ENCODE measurements at places on chromosomes 3 and 15.

- no peak for DNase-seq
Measured at GRCh38 chr3:41579861-41580260, 380.6 kb downstream of the CTNNB1 start.

DNA sequence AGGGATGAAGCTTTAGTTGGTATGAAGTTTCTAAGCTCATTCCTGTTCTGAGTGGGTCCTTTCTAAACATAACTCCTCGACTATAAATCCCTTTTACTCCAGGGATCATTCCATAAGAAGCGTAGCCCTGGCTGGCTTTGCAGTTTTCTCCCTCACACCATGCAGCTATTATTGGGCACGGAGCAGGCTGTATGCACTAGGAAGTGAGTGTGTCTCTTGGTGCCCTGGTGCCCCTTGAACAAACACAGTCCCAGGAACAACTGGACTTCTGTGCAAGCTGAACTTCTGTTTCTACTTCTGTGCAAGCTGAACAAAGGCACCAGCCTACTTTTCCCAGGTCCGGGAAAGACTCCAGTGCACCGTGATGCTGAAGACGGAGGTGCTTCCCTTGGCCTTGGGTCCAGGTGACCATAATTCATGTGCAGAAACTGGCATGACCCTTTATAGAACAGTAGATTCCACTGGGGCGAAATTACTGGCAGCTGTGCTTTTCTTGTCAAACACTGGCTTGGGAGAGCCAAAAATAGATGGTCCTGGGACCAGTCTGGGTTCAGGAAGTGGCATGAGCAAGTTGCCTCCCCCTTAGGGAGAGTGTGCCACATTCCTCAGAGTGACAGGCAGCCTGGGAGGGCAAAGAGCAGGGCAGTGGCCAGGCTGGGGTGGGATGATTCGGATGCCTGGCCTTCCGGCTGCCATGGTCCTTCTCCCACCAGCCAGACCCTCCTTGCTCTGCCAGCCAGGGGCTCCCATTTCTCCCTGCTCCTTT is 127.2 kb downstream of the SLCO3A1 start:
- no peak for DNase-seq

DNA sequence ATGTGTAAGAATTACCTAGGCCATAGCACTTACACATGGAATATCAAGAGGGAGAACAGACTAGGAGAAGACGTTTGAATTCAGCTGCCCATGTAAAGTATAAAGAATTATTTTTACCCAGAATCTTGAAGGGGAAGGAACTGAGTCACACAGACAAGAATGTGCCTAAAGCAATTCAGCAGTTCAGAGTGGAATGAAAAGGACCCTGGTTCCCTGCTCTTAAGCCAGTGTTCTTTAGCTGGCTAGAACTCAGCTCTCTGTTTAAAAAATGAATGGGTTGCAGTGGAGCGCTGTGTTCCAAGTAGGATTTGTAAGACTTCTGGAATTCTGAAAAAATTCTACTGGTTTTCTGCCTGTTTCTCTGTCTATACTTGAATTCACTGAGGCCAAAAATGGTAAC is 440.2 kb downstream of the LPP start:
- no peak for DNase-seq

GRCh38 chr3:43736558-43737440 is 46.1 kb downstream of the ABHD5 start:
- DNase-seq = no peak

DNA sequence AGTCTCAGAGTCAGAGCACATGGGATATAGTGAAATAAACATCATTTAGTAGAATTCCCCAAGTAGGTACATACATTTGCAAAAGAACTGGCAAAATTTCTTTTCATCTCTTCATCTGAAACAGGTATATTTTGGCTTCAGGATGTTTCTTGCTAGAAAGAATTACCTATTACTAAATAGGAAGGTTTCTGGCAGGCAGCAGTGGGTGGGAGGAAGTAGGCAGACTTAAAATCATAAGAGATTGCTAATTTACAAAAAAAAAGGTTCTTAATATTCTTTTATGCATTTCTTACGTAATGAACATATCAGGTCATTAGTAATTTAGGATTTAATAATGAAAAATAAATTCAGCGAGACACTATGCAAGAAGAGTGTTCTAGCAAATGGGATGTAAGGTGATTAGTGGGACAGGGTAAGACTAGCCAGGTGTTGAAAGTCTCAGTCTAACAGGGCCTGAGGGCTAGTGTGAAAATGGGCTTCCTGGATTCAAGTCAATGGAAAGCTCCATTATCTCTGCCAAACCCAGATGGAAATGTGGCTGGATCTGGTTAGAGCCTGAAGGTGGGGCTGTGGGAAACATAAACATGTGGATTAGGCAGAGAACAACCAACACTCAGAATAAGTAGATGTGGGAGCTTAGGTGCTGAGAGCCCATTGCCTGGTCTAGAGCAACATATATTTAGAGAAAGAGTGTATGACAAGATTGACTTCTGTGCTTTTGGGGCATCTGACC is 127.4 kb upstream of the FEZF2 start:
- DNase-seq = no peak

GRCh38 chr3:113124256-113124830 is 87.0 kb upstream of the BOC start:
- no peak for DNase-seq

- peak; percentile 36 for DNase-seq
Measured at GRCh38 chr3:52245322-52246263, at the start of gene PPM1M. Gene PPM1M (plus strand): TSS chr3:52245759. CDS start chr3:52245825, 66 bp downstream.

DNA sequence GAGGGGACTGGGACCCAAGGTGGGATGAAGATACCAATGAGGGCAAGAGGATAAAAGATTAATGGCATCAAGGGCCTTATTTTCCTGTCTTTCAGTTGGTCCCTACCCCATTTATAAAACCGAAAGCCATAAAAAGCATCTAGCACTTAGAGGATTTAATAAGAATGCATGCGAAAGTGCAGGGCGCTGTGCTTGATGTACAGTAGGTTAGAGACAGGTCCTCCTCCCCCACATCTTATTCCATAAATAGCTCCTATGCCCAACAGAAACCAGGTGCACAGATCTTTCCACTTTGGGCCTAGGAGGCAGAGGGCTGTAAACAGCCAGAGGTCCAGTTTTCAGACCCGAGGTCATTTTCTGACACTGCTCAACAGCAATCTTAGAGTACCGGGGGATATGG is 1.2 kb downstream of the LPCAT4 start:
- no peak for DNase-seq

DNA sequence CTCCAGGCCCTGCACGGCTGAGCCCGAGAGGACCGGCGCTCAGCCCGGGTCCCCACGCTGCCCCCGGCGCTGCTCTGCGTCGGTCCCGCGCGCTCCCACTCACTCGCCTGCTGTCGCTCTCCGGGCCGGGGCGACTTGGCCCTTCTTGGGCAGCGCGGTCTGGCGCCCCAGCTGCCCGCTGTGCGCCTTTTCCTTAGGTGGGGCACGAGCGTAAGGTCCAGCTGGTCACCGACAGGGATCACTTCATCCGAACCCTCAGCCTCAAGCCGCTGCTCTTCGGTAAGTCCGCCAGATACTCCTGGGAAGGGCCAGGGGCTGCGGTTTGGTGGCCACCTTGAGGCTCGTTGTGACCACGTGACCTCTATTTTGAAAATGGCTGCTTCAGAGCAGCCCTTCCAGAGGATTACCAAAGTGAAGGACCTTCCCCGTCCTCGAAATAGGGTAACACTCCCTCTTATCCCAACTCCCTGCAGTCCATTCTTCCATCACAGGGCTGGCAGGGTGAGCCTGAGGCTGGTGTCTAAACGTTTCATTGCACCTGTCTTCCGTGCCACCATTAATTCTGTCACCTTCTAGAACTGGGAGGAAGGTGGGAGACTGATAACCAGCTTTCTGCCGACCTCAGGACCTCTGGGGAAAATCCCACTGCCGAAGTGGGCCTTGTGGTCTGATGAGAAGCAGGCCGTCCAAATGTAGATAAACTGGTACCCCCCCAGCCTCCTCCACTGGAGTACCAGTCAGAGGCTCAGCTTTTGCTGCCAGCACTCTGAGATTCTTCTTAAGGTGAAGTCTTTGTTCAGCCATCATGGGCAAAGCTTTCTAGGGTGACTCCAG is 812 bp downstream of the P4HTM start:
- DNase-seq = no peak

DNA sequence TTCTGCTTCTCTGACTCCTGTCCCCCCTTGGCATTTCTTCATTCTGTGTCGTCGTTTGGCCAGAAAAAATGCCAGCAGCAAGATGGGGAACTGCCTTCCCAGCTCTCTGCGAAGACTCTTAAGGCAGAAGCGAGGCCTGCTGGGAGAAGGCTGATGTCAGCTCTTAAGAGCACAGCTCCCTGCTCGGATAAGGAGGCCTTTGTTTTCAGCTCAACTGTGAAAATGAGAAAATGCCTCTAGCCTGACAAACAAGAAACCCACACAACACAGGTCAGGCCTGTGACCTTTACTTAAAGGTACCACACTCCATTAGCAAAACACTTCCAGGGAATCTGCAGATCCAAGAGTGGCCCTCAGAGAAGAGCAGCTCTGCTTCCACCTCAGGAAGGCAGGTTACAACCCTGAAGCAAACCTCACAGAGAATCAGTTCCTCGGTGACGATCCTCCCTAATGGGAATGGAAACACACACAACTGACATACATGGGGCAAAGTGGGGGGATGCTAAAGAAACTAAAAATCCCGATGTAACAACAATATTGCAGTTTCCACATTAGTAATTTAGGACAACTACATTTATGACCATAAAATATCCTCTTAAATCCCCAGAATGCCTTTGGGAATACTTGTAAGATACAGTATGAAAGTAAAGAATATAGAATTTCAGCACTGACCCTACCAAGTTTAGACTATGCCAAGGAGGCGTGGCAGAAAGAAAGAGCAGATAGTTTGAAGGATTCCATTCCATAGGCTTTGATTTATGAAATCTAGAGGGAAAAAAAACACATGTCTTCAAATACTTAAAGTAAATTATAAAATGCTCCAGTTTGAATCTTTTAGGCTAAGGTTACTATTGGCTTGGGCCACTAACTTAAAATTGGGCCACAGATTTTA is 52.1 kb downstream of the VGLL4 start:
- DNase-seq = no peak

DNA sequence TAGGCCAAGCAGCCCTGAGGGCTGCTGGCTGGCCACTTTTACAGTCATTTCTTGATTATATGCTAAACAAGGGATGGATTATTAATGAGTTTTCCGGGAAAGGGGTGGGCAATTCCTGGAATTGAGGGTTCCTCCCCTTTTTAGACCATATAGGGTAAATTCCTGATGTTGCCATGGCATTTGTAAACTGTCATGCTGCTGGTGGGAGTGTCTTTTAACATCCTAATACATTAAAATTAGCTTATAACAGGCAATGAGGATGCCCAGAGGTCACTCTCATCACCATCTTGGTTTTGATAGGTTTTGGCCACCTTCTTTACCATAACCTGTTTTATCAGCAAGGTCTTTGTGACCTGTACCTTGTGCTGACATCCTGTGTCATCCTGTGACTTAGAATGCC is 11.7 kb upstream of the PYDC2 start:
- DNase-seq = no peak

GRCh38 chr3:130934442-130935089 is 40.7 kb downstream of the ATP2C1 start:
- no peak for DNase-seq

DNA sequence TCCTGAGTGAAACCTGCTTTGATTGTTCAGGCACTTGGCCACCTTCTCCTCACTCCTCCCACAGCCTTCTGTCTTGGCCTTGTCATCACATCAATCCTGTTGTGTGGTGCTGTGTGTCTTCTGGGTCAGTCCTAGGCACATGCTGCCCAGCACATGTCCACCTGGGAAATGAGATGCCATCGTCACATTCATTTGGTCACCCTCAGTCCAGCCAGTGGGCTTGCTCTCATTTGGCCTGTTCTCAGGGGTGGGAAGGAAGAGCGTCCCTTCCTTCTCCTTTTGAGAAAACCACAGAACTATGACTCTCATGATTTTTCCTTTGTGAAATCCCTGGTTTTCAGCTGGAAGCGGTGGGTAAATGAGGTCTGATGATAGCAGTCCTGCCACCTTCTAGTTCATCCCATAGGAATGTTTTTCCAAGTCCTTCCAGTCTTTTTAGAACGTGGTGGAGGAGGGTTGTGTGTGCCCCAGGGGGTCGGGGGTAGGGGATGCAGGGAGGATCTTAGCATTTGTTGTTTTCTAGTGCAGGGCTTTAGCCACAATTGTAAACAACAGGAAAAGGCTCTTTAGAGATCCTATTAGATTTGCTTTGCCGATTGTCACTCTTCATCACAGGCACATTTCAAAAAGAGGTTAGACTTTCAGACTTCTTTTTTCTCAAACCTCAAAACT is 8.4 kb upstream of the PLA1A start:
- DNase-seq = no peak

DNA sequence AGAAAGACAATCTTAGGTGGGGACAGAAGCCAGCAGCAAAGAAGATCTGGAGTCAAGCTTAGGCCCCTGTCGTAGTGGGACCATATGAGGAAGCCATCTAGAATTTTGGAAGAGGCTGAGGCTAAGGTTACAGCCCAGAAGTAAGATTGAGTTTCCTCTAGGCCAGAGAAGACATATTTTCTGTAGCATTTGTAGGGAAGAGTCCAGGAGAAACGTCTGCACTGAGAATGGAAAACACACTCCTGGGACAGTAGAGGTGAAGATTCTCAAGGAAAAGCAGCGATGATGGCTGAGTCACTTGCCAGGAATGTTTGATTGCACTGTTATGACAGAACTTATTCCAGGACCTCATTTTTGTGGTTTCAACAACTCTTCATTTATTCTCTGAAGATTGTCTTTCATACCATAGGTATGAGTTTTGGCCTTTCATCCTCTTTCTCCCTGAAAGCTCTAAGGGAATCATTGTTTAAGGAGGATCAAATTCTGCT is 107.2 kb downstream of the GTPBP8 start:
- no peak for DNase-seq

DNA sequence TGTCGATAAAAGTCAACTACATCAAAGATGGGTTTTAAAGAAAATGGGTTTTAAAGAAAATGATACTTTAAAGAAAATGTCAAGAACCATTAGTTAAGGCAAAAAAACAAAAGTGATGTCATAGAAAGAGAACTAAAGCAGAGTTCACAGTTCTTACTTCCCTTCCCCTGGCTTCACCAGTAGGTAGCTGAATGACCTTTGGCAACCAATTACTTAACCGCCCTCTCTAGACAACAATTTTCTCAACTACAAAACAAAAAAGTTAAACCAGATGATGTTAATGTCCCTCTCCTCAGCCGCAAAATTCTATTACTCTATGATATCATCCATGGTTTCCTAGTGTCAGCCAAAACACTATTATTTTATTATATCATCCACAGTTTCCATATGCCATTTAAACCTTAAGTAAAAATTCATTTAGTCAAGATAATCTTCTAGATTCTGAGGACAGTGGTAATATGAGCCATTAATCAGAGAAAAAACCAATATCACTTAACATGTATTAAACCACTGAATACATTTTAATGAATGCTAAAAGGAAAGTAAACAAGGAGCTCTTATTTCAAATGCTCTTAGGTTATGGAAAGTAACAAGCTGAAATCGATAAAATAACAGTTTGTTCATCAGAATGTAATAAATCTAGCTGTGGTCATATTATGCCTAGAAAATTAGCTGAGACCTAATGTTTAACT is 13.1 kb downstream of the RYK start:
- no peak for DNase-seq

GRCh38 chr15:80559320-80559693 is 135.8 kb upstream of the ABHD17C start:
- DNase-seq = no peak
